EH (cell line): ENCODE measurements at places on chromosomes 4 and X.

GRCh38 chr4:138647433-138647832 is 368.1 kb upstream of the NOCT start:
- DNase-seq: no peak

GRCh38 chr4:130165381-130165780 is 1069.4 kb downstream of the C4orf33 start:
- DNase-seq: no peak

- DNase-seq: peak; percentile 0
Observed at GRCh38 chrX:148928811-148929210, 428.4 kb downstream of the AFF2 start.

GRCh38 chr4:168098248-168098717 is 5.9 kb downstream of the ANXA10 start:
- peak; percentile 16 for DNase-seq

DNA sequence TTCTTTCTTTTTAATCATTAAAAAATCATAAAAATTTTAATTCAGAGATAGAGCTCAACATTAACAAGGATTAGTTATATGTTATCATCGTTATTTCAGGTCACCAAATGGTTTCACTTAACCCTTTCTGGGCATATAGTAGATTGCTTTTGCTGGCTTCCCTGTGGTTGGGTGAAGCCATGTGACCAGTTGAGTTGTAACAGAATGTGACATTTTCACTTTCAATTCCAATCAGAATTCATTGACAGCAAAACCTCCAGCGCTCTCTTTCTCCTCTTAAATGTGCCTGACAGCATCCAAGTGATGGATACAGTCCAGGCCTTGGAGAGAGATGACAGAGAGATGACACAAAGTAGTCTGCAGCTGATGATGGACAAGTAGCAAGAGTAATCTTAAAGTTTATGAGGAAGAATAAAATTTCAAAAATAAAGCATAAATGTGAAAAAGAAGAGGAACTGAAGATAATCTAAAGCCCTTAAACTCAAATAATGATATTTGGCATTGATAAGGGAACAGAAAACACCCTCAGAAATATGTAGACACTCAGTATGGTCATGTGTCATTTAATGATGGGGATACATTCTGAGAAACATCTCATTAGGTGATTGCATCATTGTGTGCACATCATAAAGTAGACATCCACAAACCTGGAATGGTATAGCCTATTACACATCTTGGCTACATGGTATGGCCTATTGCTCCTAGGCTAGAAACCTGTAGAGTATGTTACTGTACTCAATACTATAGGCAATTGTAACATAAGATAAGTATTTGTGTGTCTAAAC is 92.3 kb upstream of the QRFPR start:
- DNase-seq: no peak

DNA sequence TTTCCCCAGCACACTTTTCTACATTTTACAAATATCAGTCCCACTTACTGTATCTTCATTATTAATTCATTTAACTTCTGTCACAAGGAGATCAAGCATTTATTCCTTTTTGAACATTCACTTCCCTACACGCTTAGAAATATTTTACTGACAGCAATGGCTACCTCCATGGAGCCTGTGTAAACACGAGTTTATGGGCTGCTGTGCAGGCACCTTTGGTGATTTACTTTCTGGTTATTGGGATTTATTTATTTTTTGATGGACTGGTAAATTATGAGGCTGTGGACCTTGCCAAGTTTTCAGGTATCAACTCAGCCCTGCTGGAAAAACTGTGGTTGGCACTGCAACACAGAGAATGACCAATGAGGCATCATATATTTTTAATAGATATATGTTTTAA is 45.4 kb upstream of the PAQR3 start:
- DNase-seq: no peak

- DNase-seq: peak; percentile 2
Observed at GRCh38 chr4:135418353-135418752, 1216.8 kb upstream of the PABPC4L start.

DNA sequence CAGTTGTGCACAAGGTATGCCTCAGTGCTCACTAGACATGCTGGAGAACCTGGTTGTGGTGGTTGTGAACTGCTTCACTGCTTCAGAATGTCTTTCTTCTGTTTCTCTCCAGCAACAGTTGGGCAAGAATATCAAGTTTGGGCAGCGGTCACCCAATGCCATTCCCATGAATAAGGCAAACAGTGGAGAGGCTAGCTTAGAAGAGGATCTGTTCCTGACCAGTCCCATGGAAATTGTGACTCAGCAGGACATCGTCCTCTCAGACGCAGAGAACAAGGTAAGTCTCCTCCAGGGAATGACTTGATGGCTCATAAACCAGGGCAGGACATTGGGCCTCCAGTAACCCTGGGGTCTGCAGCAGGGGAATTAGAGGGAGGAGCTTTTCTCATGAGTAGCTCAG is 79.9 kb downstream of the AASDH start:
- peak; percentile 15 for DNase-seq

DNA sequence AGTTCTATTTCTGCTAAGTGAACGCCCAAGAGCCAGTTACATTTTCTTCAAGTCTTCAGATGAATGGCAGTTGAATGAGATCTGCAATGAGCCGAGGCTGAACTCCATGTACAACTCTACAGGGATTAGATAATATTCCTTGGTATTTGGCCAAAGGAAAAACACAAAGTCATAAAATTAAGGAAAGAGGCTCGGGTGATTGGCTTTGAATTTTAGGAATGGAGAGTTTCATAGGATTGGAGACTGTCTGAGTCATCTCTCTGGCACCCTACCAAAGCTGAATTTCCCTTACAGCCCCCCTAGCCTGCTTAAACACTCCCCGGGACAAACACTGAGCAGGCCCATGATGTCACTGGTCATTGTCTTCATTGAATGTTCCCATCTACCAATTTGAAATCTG is 188.0 kb upstream of the C1QTNF7 start:
- DNase-seq: peak; percentile 64

GRCh38 chr4:108094923-108095482 is 73.7 kb downstream of the LEF1 start:
- no peak for DNase-seq
